ENCODE measurements at places on chromosomes 6 and 20. TPM values are rescaled to one million over a fixed set of nuclear protein-coding genes. Genes with fewer than 3 reads are reported as not detected.

DNA sequence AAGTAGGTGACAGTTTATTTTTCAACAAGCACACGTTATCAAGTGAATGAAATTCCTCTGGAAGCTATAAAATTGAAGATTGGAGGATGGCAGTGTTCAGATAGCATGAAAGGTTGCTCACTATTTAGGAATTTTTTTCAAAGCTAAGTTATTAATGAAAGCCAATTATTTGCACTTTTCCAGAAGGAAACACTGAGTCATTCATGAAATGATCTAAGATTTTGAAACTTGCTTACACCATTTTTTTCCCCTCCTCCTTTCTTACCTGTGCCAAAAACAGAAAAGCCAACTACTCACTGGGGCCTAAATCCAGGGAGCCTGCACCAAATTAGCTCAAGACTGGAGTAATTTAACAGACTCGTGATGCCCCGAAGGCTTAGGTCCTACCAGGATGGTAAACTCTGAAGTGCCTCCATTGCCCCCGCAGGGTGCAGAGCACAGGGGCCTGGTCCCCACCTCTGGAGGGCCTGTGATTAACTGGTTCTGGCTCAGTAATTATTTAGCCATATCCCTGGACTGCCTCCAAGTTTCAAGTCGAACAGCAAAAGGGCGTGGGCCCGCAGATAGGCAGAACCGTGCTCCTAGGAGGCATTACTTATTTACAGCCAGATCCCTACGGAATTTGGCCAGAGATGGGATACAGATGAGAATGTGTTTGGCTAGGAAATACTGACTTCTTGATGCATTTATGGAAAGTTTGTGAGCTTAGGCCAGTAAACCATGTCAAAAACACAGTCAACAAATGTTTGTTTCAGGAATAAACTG lies 28.0 kb upstream of the ZNF217 start:
- H3K27me3 ChIP-seq, result no peaks in the 10 kb centered on the region
- H3K4me3 ChIP-seq, result no peak overlapping the region
- no peaks in the 10 kb centered on the region for H3K36me3 ChIP-seq
- peak overlapping the region; percentile 83 for H3K27ac ChIP-seq
- DNase-seq, result no peak
- no peaks in the 10 kb centered on the region for H3K4me1 ChIP-seq

HLA-DQA1 gene
- 1.6 TPM for total RNA-seq

- no peaks in the 10 kb centered on the region for H3K4me1 ChIP-seq
- H3K36me3 ChIP-seq, result no peaks in the 10 kb centered on the region
- no peak overlapping the region for H3K27ac ChIP-seq
These were observed 30.0 kb upstream of the PTGIS start for GRCh38 chr20:49597825-49598395.

GRCh38 chr6:137206577-137206976 lies 12.6 kb downstream of the IFNGR1 start:
- no peak for DNase-seq
- H3K36me3 ChIP-seq, result no peaks in the 10 kb centered on the region
- peaks cover 3% of the 10 kb centered on the region for H3K4me1 ChIP-seq
- no peak overlapping the region for H3K4me3 ChIP-seq
- no peaks in the 10 kb centered on the region for H3K27me3 ChIP-seq

DNA sequence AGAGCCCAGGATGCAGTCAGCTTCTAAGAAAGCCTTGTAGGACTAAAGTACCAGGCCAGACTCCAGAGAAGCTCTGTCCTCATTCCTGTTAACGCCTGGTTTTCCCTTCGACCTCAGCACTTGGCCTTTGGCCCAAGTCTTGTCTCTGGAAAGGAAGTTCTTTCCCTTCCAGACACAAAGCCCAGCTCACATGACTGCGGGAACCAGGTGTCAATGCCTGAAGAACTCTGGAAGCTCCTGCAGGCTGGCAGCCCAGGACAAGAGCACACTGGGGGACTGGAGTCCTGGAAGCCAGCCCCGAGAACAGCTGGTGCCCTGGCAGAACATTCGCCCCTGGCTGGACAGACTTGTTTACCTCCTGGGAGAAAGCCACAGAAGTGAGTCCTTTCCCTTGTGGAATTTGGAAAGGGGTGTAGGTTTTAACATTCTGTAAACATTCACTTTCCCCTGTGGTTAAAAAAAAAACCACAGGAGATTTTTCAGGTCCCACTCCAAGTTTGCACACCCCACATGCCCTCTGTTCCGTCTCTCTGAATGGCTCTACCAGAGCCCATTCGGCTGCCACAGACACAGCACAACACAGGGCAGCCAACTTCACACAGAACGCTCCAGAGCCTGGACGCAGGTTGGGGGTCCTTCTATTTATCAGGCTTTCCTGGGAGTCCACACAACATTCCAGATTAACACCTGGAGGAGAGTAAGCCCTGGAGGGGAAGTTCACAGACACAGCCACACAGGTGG lies 18.1 kb downstream of the ACSS1 start:
- DNase-seq, result peak; percentile 95
- H3K27me3 ChIP-seq, result no peaks in the 10 kb centered on the region
- H3K4me3 ChIP-seq, result no peak overlapping the region
- peaks cover 21% of the 10 kb centered on the region for H3K4me1 ChIP-seq

GRCh38 chr20:58621906-58622548 lies 29.1 kb upstream of the STX16 start:
- no peaks in the 10 kb centered on the region for H3K36me3 ChIP-seq
- no peak overlapping the region for H3K4me3 ChIP-seq
- no peaks in the 10 kb centered on the region for H3K27me3 ChIP-seq

TREML2 gene
- 0.15 TPM for total RNA-seq

- H3K27me3 ChIP-seq, result no peaks in the 10 kb centered on the region
- H3K4me3 ChIP-seq, result no peak overlapping the region
- no peak overlapping the region for H3K27ac ChIP-seq
- no peak for DNase-seq
- no peaks in the 10 kb centered on the region for H3K4me1 ChIP-seq
These were observed 568.2 kb downstream of the HDGFL1 start for GRCh38 chr6:23137611-23138010.

MRAP2 gene
- total RNA-seq, result 0.33 TPM

GRCh38 chr6:122790423-122791309 lies 1.6 kb downstream of the SMPDL3A start:
- H3K27ac ChIP-seq, result peak overlapping the region; percentile 97
- no peaks in the 10 kb centered on the region for H3K27me3 ChIP-seq
- no peaks in the 10 kb centered on the region for H3K4me1 ChIP-seq

- H3K4me3 ChIP-seq, result no peak overlapping the region
- DNase-seq, result no peak
- H3K36me3 ChIP-seq, result no peaks in the 10 kb centered on the region
- no peak overlapping the region for H3K27ac ChIP-seq
These were observed 247.6 kb downstream of the ALDH8A1 start for GRCh38 chr6:134702279-134702678.

DNA sequence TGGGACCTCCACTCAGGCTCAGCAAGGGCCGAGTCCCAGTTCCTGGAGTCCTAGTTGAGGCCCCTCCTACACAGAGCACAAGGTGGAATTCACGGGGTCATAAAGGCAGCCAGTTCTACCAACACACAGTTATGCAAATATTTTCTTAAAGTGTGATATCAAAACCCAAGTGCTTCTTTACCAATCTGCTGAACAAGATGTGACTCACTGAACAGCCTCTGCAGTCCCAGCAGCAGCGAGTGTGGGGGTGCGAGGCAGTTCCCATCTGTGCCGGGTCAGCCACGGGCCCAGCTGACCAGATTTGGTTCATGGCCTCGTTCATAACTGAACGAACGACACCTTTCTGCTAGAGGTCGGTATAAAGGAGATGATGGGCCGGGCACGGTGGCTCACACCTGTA lies 4.5 kb upstream of the TCEA2 start:
- no peak overlapping the region for H3K4me3 ChIP-seq
- no peak overlapping the region for H3K27ac ChIP-seq
- no peak for DNase-seq
- H3K36me3 ChIP-seq, result no peaks in the 10 kb centered on the region
- peaks cover 5% of the 10 kb centered on the region for H3K27me3 ChIP-seq
- H3K4me1 ChIP-seq, result peaks cover 6% of the 10 kb centered on the region

- H3K36me3 ChIP-seq, result no peaks in the 10 kb centered on the region
- no peaks in the 10 kb centered on the region for H3K4me1 ChIP-seq
- H3K27me3 ChIP-seq, result no peaks in the 10 kb centered on the region
- H3K4me3 ChIP-seq, result no peak overlapping the region
- no peak overlapping the region for H3K27ac ChIP-seq
- no peak for DNase-seq
These were observed 43.7 kb downstream of the CDC5L start for GRCh38 chr6:44431118-44431725.

- H3K4me1 ChIP-seq, result no peaks in the 10 kb centered on the region
- no peaks in the 10 kb centered on the region for H3K27me3 ChIP-seq
- DNase-seq, result no peak
- H3K36me3 ChIP-seq, result no peaks in the 10 kb centered on the region
- H3K4me3 ChIP-seq, result no peak overlapping the region
- no peak overlapping the region for H3K27ac ChIP-seq
These were observed 251.8 kb upstream of the OPRM1 start for GRCh38 chr6:153787341-153787606.

DNA sequence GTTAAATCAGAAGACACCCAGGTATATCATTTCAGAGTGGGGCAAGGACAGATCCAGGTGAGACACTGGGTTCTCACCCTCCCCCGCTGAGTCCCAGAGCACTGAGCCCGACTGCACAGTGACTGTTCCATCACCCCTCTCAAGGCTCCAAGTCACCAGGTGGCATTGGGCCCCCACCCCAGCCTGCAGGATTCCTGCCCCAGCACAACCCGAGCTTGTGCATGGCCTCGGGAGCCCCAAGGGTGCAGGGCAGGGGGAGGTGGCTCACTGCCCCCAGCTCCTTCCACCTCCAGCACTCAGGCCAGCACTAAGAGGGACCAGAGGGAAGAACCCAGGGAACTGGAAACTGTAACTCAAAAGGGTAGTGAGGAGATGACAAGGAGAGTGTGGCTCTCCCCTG lies 39.3 kb upstream of the CST5 start:
- H3K27ac ChIP-seq, result no peak overlapping the region
- DNase-seq, result no peak
- H3K36me3 ChIP-seq, result no peaks in the 10 kb centered on the region

DNA sequence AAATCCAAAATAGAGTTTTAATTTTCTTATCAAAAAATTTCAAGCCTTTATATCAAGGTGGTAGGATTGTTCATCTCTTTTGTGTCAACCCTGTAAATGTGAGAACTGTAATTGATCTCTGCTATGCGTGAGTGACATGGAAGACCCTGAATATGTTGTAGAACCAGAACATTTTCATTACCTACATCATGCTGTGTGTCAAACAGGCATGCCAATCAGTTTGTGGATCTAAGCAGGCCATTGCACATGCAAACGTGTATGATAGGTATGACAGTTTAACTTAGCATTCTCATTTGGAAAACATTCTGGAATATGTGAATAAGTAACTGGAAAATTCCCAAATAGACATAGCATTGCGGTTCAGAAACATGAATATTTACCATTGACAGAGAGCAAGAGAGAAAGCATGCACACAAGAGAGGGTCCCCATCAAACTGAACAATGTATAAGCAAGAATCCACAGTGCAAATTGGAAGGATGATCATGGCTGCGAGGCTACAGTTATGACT lies 641.6 kb upstream of the AGPAT4 start:
- no peak overlapping the region for H3K27ac ChIP-seq
- no peaks in the 10 kb centered on the region for H3K4me1 ChIP-seq
- no peaks in the 10 kb centered on the region for H3K36me3 ChIP-seq
- DNase-seq, result no peak
- H3K27me3 ChIP-seq, result no peaks in the 10 kb centered on the region
- no peak overlapping the region for H3K4me3 ChIP-seq

DNA sequence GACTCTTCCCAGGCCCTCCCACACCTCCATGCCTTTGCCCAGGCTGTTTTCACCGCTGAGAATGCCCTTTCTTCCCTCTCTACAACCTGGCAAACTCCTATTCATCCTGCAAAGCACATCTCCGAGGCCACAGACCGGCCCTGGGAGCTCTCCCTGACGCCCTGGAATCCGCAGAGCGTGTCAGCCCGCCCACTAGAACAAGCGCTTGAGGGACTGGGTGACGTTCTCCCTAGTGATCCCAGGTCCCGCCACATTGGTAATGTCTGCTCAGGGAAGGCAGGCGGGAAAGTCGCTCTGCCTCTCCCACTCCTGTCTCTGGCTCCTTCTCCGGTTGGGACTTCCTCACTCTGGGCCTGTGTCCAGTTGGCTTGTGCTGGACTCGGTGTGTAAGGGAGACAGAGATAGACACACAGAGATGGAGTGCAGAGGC lies 61.6 kb downstream of the SRC start:
- H3K27ac ChIP-seq, result no peak overlapping the region
- H3K4me1 ChIP-seq, result no peaks in the 10 kb centered on the region
- no peak overlapping the region for H3K4me3 ChIP-seq
- DNase-seq, result peak; percentile 65
- no peaks in the 10 kb centered on the region for H3K36me3 ChIP-seq
- H3K27me3 ChIP-seq, result no peaks in the 10 kb centered on the region

- no peak for DNase-seq
- no peaks in the 10 kb centered on the region for H3K36me3 ChIP-seq
- H3K27ac ChIP-seq, result no peak overlapping the region
- no peaks in the 10 kb centered on the region for H3K4me1 ChIP-seq
- no peak overlapping the region for H3K4me3 ChIP-seq
These were observed 43.8 kb downstream of the PKIB start for GRCh38 chr6:122654012-122654411.
